ENCODE measurements at places on chromosomes 12 and 14. TPM values are rescaled to one million over a fixed set of nuclear protein-coding genes. Genes with fewer than 3 reads are reported as not detected.

DNA sequence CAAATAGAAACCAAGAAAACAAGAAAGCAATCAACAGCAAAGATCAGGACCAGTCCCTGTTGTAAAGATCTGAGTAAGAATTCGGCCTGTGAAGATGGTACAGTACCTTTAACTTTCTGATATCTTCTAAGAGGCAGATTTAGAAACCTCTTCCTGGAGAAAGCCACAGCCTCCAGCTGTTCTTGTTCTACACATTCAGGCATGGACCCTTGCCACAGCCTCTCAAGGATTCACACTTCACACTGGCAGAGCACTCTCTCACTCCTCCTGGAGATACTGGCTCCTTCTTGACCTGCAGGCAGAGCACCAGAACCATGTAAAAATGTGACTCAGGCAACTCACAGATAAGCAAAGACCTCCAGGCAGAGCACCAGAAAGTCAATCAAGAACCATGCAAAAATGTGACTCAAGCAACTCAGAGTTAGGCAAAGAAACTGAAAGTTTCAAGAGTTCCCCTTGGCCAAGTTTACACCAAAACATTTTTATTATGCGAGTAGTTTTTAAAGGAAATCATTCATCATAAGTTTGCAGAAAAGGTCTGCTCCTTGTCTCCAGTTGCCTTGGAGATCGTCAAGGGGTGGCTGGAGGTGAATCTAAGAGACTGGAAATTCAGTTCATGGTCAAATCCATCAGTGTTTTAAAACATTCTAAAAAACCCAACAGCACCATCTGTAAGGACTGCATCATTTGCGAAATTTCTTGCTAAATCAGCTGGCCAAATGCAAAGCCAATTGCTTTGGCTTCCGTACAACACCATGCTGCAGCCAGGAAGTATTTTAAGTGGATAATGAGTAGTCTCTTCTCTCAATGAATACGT, 119.3 kb upstream of the MDM1 start:
- DNase-seq, result no peak

GRCh38 chr14:89549381-89550125, 132.5 kb upstream of the FOXN3 start:
- no peak for DNase-seq

DNA sequence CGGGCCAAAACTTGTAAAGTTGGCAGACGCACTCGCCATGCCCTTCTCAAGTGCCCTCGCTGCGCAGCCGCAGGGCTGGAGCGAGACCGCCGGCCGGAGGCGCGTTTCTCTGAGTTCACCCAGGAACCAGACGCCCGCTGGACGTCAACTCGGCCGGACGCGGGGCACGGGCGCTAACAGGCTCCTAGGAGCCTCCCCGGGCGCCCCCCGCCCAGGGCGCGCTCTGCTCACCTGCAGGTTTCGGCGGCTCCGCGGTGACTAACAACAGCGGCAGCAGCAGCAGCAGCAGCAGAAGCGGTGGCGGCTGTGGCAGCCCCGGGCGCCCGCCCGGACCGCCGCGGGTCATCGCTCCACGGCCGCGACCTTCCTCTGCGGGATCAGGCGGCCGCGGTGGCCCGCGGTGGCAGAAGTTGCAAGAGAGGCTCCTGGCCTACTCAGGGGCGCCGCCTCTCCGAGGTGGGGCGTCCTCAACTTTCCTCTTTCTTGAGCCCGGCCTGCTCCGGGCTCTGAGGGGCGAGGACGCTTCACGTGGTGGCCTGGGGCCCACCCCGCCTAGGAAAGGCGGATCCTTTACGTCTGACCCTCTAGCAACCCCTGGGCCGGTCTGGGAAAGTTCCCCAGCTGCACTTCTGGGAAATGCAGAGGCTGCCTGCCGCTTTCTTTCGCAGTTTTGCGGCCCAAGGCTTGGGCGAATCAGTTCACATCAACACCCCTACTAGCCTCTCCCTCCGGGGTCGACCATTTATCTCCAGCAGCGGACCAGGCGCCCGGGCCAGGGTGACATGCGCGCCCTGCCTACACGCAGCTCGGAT, at the start of gene PLBD1:
Gene PLBD1, minus strand, starts transcription at position 533 of the 812 bp plus-strand sequence. Its CDS starts 187 bp downstream, at position 346.
- DNase-seq, result no peak

DNA sequence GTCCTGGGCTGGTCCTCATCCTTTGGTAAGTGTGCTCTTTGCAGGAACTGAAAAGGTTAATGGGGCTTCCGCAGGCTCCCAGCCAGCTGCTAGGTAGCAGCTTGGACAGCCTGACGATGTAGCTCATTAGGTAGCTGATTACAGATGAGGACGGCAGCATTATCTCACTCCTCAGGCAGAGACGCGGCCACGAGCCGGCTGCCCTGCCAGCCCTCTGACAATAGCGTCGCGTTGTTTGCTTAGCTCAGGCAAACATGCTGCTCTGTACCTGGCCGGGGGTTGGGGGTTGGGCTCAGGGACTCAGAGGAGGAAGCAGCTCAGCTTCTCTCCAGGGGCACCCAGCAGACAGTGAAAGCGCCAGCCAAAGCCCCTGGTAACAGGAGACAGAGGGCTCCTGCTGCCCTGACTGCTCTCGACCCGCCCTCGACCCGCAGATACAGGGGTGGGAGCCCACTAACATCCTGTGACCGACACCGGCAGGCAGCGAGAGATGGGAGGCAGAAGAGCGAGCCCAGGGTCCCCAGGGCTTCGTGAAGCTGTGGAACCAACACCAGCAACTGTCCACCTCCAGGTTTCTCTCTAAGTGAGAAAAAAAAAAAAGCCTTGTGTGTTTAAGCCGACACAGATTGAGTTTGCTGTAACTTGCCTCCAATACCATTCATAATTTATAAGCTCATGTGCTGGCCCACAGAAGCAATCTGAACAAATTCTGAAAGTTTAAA, 53.4 kb upstream of the DLK1 start:
- no peak for DNase-seq

GRCh38 chr12:66066929-66067523, 63.5 kb downstream of the LLPH start:
- DNase-seq, result no peak

DNA sequence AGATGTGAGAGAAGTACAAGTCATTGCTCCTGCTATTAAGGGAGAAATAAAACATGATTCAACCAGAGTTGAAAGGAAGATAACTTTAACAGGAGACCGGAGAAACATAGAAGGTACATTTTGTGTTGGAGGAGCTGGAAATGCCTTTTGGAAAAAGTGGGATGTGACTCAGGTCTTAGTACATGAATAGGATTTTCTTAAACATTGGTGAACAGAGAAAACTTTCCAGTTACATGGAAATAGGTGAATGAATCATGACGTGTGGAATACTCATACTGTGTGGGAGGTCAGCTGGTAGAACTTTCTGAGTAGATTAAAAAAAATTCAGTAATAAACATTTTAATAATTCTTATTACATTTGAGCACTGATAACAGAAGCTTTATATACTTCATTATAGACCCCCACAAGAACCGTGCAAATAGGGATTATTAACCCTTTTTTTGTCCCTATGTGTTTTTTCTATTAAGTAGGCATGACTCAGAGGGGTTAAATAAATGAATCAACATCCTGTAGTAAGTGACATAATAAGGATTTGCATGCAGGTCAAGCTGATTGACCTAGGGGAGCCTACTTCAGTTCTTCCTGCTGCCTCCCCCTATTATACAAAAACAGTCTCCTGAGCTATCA, 710.5 kb downstream of the NOVA1 start:
- DNase-seq, result peak; percentile 49

- DNase-seq, result no peak
These were observed at the start of gene TAC3 for GRCh38 chr12:57016348-57016747. Gene TAC3 (minus strand): TSS chr12:57016529. CDS start chr12:57015797, 732 bp downstream.

DNA sequence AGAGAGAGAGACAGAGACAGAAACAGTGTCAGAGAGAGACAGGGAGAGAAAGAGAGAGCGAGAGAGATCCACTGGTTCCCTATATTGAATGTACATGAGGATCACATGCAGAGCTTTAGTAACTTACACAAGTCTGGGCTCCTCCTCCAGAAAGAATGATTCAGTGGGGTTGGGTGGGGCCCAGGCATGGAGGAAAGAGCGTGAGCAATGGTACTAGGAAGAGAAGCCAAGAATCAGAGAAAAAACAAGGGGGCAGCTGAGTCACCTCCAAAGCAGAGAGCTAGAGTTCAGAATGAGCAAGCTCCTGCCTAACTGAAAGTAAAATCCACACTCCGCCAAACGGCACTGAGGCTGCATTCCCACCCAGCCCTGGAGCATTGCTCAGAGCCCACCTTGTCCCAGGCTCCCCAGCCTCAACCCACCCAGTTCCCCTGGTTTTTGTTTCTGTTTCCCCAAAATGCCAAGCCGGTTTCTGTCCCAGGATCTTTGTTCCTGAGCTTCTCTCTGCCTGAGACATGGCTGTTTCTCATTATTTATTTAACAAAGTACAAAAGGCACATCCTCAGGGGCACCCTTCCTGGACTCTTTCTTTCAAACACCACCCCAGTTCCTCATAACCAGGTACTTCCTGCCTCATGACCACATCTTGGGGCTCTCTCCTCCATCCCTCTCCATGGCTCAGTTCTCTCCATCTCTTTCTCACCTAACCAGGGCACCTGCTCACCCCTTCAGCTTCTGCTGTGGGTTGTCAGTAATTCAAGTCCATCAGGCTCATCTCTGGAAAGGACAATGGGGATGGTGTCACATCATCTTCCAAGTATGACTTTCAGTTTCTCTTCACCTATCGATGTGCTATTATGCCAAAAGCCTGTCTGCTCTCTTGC, 670.3 kb upstream of the TBX3 start:
- peak; percentile 75 for DNase-seq

- DNase-seq, result no peak
These were observed 458 bp upstream of the HOXC4 start for GRCh38 chr12:54053003-54053750.

DNA sequence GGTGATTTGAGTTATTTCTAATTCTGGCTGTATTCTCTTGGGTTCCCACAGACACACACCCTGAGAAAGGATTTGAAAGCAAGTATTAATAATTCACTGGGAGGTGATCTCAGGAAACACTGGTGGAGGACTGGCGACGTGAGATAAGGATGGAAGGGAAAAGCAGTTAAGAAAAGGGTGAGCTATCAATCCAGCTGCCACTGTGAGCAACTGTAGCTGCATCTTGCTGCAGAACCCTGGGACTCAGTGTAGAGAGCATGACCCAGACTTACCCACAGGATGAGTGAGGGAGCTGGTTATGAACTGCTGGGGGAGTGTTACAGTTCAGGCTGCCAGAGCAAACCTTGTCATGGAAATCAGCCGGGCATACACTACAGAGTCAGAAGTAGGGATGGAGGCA, 71.9 kb downstream of the RESF1 start:
- DNase-seq, result no peak

DNA sequence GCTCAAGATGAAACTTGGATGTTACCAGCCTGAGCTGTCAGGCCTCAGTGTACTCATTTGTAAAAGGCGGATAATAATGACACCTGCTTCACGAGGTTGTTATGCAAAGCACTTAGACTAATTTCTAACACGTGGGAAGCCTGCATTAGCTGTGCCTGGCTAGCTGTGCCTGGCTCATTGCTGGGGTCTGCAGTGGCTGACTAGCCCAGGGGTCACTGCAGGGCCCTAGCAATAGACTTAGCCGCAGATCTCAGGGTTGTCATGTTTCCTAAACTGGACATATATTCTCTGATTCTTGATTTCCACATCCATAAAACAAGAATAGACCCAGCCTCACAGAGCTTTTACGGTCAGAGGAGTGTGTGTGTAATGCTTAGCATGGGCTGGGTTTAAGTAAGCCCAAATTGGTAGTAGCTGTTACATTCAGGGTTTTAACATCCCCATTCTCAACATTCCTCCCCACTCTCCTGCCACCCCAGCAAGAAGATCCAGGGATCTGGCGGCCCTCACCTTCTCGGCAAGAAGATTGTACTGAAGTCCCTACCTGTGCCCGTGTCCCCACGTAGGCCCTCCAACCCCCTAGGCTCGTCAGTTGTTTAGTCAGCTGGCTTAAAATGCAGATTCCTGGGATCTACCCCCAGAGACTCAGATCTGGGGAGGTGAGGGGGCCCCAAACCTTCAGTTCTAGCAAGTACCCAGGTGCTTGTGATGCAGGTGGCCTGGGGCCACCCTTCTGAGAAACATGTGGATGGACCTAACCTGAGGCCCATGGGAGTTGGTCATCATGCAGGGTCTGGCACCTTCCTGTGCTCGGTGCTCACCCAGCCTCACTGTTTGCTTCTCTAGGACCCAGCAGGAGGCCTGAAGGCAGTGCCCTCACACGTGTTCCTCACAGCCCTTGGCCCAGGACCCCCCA, 8.6 kb downstream of the NR4A1 start:
- DNase-seq, result no peak

Gene PTPRO
- 1.3 TPM for total RNA-seq

Gene LYZ
- total RNA-seq, result not detected

Gene PRH1
- 4.3 TPM for total RNA-seq

Gene COX8C
- total RNA-seq, result not detected

Gene IFNG-AS1
- total RNA-seq, result not detected

Gene CD4
- total RNA-seq, result 0.07 TPM

Gene ARHGEF25
- 1.3 TPM for total RNA-seq

Gene HOTAIR
- total RNA-seq, result not detected

Gene TMEM119
- total RNA-seq, result not detected

Gene SIX4
- 11.4 TPM for total RNA-seq

All from epithelial cell of proximal tubule (primary cell).